ENCODE measurements at places on chromosomes 16 and 17.
A peak's percentile ranks its signal among the peaks of the same experiment; 100 is the strongest.

DNA sequence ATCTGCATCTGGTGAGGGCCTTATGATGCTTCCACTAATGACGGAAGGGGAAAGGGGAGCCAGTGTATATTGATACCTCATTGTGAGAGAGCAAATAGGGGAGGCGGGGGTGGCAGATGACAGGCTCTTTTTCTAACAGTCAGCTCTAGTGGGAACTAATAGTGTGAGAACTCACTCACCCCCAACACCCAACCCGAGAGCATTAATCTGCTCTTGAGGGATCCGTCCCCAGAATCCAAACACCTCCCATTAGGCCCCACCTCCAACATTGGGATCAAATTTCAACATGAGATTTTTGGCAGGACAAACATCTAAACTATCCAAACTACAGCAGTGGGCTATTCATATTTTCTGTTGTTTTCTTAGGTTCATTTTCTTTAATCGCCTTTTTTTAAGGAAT, 54.4 kb downstream of the BPTF start:
- no peak for DNase-seq

GRCh38 chr16:76386784-76387183, 109.6 kb downstream of the CNTNAP4 start:
- no peak for DNase-seq

- DNase-seq, result no peak
Observed at GRCh38 chr17:45960311-45960710, 38.7 kb upstream of the STH start.

DNA sequence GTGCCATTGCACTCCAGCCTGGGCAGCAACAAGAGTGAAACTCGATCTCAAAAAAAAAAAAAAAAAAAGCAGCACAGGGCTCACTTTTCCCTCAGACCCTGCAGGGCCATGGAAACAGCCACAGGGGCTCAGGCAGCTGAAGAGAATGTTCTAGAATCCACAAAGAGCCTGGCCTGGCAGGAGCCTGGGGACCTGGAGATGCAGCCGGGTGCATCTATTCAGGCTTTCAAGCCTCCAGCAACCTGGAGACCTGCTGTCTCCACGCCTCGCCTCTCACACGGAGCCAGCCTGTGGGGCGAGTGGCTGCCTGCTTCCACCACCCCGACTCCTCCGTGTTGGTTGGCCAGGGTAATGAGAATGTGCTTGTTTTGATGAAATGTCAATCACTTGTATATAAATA, 44.0 kb upstream of the MEAK7 start:
- no peak for DNase-seq

DNA sequence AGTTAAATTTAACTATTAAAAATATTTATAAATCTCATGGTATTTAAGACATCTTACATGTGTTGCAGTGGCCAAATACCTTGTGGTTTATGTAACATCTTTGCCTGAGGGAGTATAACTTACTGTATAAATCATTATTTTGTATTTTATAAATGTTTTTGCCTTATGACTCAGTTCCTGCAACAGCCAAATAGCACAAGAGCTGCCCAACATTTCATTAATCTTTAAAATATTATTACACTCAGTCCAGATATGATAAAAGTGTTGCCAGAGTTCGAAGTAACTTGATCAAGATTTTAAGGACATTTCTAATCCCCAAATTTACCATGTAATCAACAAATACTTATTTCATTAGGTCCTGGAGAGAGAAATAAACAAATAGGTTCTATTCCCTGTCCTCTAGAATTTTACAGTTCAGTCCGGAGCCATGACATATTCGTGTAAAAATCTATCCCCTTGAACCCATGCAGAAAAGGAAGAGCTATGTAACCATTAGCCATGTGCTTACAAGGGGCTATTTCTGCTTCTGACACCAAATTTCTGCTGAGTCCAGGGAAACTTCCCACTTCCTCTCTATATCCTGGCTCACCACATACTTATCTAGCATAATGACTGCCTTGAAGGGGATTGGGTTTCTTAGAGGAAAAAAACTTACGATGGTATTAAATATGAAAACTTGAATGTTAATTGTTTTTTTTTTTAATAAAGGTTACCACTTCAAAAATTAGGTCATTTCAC, 44.0 kb downstream of the IRX6 start:
- no peak for DNase-seq

GRCh38 chr16:65908568-65908967, 457.9 kb upstream of the CDH5 start:
- no peak for DNase-seq

DNA sequence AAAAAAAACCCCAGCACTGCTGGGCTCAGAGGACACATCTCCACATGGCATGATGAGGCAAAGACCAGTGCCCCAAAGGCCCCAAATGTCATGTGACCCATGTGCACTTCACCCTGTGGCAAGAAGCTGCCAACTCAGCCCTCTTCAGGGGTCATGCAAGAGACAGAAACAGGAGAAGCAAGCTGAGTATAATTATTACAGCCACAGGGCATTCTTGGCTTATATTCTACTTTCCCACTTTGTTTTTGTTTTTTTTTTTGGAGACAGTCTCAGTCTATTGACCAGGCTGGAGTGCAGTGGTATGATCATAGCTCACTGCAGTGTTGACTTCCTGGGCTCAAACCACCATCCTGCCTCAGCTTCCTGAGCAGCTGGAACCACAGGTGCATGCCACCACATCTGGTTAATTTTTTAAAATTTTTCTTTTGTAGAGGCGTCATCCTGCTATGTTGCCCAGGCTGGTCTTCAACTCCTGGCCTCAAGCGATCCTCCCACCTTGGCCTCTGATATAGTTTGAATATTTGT, 32.7 kb upstream of the LITAF start:
- DNase-seq, result no peak

- no peak for DNase-seq
Observed at GRCh38 chr16:89161763-89162713, 9.5 kb upstream of the CDH15 start.

DNA sequence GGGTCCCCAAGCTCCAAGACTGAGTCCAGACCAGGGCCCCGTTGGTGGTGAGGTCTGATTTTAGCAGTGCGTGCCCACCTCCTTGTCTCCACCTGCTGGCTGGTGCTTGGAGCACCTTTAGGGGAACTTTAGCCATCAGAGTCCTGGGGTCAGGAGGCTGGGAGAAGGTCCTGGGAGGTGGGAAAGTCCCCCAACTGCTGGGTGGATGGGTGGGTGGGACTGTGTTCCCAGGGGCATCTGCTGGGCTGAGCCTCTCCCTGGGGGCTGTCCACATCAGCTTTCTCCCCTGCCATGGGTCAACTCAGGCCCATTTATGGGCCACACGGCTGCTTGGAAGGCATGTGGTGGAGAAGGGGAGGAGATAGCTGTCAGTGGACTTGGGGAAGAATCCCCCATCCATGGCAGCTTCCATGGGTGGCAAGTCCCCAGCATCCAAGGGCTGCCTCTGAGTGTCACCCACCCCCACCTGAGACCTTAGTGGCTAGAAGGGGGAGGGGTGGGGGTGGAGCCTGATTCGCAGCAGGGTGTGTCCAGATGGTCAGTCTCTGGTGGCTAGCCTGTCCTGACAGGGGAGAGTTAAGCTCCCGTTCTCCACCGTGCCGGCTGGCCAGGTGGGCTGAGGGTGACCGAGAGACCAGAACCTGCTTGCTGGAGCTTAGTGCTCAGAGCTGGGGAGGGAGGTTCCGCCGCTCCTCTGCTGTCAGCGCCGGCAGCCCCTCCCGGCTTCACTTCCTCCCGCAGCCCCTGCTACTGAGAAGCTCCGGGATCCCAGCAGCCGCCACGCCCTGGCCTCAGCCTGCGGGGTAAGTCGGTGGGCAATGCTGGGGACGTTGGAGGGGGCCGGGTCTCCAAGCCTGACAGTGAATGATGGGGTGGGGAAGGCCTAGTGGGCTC, at the start of gene TRPV2:
TRPV2 (plus strand) TSS at position 541 of the 894 bp plus-strand sequence. CDS start 2,098 bp downstream, outside the sequence.
- DNase-seq, result no peak

- peak; percentile 69 for DNase-seq
Observed at GRCh38 chr17:33981711-33982601, 273.1 kb upstream of the CCL2 start.

- no peak for DNase-seq
Observed at GRCh38 chr17:67246653-67247415, 1.8 kb upstream of the HELZ start.

DNA sequence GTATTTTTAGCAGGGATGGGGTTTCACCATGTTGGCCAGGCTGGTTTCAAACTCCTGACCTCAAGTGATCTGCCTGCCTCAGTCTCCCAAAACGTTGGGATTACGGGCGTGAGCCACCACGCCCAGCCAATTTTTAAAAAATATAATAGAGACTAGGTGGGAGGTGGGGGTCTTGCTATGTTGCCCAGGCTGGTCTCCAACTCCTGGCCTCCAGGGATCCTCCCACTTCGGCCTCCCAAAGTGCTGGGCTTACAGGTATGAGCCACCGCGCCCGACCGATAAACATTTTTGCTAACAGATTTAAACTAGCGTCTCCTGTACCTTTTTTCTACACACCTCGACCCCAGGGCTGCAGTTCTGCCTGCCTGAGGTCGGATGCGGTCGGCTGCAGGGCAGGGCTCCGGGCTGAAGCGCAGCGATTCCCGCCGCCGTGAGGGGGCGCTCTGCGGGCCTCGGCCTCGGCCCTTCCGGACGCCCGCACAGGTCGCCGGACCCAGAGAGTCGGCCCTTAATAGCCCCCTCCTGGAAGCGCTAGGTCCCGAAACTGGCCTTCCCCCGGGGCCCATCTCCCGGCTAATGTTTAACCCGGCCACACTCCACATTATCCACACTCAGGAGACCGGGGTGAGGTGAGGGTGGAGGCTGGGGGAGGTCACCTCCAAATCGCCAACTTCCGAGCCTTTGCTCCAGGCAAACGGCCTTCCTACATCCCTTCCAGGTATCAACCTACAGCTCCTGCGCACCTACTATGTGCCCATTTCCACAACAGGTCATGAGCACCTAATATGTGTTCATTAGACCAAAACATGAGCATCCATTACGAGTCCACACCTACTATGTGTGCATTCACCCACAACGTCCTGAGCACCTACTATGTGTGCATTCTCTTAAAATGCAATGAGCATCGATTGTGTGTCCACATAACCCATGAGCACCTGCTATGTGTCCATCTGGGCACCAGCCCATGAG, 2.0 kb upstream of the GLIS2 start:
- peak; percentile 61 for DNase-seq

GRCh38 chr17:83190601-83191387, 111.4 kb downstream of the METRNL start:
- DNase-seq, result no peak

- no peak for DNase-seq
Observed at GRCh38 chr16:88358023-88358420, 24.7 kb upstream of the ZNF469 start.

- DNase-seq, result no peak
Observed at GRCh38 chr16:85257483-85257882, 145.2 kb upstream of the CIBAR2 start.

- no peak for DNase-seq
Observed at GRCh38 chr17:29138184-29138955, 41.8 kb downstream of the MYO18A start.

DNA sequence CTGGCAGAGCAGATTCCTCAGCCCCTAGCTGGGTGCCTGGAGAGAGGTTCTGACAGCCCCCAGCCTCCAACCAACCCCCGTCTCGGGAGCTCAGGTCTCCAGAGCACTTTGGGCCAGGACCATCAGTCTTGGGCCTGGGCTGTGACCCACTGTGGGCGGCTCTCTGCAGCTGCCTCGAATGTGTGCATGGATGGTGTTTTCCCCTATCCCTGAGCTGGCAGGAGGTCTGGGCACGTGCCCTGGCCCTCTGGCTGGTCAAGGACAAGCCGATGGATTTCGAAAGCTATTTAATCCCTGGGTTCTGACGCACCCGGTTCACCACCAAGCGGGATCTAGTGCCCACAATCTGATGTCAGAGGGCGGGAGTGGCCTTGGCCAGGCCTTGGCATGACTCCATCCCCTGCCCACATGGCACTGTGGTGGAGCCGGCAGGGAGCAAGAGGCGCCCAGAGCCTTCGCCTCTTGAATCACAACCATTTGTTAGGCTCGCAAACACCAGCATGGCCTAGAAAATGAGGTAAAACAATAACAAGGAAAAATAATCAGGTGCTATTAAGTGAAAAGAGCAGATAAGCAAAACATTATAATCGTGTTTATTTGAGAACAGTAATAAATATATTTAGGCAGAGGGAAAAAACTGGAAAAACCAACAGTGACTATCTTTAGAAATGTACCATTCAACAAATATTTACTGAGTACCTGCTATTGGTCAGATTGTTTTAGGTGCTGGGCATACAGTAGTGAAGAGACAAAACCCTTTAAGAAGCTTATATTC, 69.3 kb upstream of the TOB1 start:
- DNase-seq, result no peak

DNA sequence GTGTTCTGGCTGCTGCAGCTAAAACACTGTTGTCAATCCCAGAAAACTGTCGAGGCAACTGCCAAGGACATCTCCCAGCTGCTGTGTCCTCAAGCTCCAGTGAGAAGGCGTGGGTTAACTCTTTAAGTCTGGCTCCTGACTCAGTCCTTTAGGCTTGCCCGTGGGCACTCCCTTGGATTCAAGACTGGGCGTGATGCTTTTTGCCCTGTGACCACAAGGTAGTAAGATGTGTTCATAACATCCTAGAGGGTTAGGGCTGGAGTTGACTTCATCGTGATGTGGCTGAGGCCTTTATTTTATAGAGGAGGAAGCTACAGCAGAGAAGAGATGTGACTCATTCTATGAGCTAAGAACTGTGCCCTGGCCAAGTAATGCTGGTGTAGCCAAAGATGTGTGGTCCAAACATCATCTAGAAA, 50.9 kb upstream of the TEKT3 start:
- no peak for DNase-seq

- no peak for DNase-seq
Observed at GRCh38 chr16:25093208-25094061, 18.1 kb upstream of the LCMT1 start.

- no peak for DNase-seq
Observed at GRCh38 chr17:79361873-79362771, 248.7 kb downstream of the RBFOX3 start.

DNA sequence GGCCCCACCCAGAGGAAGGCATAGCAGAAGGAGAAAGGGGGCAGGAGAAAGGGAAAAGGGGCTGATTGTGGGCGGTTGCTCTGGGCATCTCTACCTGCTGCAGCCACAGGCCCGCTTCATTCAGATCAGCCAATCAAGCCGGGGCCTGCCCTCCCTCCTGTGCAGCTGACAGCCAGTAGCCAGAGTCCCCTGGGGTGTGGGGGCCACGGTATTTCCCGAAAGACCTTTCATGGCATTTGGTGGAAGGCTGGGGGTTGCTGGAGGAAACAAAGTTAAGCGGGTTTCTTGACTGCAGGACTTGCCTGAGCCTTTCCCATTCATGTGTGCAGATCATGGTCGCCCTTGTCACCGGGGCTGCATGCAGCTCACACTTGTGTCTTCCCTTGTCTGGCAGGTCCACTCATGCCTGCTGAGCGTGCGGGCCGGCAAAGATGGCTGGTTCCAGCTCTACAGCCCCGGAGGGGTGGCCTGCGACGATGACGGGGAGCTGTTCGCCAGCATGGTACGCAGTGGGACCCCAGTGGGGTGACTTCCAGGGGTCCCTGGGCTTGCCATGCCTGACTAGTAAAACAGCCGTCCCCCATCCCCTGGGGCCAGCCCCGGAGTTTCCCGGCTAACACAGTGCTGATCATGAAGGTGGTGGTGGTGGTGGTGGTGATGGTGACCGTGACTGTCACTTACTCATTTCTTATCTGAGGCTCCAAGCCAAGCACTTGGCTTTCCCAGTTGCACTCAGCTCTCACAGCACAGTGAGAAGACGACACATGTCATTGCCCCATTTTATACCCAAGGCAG, 82.7 kb upstream of the PLCG2 start:
- DNase-seq, result no peak

GRCh38 chr16:31085411-31085810, 3.3 kb downstream of the PRSS53 start:
- DNase-seq, result no peak

GRCh38 chr16:28531777-28532744, 6.7 kb downstream of the NUPR1 start:
- no peak for DNase-seq

- DNase-seq, result no peak
Observed at GRCh38 chr16:1460602-1461138, 14.2 kb downstream of the CLCN7 start.
